ENCODE measurements at places on chromosomes 4 and X.

DNA sequence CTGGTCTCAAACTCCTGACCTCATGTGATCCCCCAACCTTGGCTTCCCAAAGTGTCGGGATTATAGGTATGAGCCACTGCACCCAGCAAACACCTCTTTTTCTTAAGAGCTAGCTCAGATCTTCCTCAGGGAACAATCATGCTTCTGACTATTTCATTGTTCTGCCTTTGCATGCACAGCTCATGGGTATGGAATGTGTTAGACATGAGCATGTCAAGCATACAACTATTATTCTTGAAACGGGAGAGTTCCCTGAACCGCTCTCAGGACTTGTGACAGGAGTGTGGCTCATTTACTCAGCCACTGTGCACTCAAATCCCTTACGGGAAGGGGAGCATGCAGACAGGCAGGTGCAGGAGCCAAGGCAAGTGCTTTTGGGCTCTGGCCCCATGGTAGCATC, 231.7 kb upstream of the TAPT1 start:
- DNase-seq: no peak

- DNase-seq: no peak
These were observed 136.5 kb upstream of the GALNTL6 start for GRCh38 chr4:171676555-171677215.

GRCh38 chr4:163606896-163607691, 112.6 kb downstream of the TMA16 start:
- no peak for DNase-seq

- no peak for DNase-seq
These were observed 466.7 kb upstream of the FAT1 start for GRCh38 chr4:187190390-187190789.

DNA sequence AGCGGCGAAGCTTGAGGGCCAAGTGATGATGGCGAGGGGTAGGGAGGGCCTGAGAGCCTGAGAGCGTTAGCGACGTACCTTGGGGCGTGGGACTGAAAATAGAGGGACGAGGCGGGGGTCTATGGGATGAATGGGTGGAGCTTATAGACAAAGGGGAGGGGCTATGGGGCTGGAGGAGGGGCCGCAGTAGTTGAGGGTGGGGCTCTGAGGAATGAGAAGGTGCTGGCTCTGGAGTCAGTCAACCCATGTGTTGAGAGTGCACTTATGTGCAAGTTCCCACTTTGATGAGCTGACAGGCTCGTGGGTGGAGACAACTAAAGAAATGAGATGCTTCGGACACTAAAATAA, 488 bp downstream of the TBC1D25 start:
- no peak for DNase-seq

- DNase-seq: no peak
These were observed 734 bp downstream of the STOX2 start for GRCh38 chr4:183905593-183906488.
